ENCODE measurements at places on chromosomes 2 and 18.

GRCh38 chr2:189406586-189407233, 34.6 kb upstream of the WDR75 start:
- no peak for DNase-seq

DNA sequence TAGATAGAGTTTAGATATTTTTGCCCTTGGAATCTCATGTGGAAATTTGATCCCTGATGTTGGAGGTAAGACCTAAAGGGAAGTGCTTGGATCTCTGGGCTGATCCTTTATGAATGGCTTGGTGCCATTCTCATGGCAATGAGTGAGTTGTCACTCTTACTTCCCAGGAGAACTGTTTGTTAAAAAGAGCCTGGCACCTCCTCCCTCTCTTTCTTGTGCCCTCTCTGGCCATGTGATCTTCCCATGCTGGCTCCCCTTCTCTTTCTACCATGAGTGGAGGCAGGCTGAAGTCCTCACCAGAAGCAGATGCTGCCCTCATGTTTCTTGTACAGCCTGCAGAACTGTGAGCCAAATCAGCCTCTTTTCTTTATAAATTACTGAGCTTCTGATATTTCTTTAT, 276.9 kb downstream of the ZNF804A start:
- DNase-seq: no peak

DNA sequence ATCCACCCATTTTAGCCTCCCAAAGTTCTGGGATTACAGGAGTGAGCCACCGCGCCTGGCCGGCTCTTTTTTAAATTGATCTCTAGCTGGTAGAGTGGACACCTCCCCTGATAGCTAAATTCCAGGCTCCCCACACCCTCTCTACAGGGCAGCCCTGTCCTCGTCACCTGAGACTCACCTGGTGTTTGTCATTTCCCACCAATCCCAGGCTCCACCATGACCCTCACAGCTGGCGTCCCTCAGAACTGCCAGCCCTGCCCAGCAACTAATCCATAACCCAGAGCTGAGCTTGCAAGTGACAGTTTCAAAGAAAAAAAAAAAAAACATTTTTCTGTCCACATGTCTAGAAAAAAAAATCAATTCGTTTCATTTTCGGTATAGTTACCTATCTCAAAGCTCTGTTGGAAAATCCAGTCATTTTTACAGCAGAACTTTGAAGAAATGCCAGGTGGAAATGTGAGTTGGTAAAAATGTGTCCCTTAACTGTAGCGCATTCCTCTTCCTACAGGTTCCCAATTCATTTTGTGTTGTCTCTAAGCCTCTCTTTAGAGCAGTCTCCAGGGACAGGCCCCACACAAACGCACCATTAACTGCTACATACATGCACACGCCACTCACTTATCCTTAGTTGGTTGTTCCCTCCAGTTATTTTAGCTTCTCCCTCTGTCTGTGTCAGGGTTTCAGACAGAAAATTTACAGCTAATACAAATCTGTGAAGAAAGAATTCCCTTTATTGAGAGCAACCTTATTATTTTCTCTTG, 294.7 kb downstream of the FBXO15 start:
- DNase-seq: no peak

DNA sequence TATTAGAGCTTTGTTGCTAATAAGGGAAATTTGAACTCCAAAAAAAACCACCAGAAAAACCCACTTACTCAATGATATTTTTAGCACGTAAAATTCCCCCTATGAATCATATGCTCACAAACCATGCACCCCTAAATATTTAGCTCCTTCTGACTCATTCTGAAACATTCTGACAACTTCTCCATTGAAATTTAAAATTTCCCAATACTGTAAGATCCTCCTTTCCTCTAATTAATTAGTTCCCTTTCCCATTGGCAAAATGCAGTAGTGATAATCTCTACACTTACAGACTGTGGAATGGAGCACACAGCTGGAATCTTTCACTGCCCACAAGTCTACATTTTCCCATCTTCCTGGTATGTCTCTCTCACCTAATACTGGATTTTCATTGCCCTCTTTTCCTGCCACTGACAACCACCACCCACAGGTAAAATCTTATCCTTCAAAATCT, 215.8 kb upstream of the ACVR2A start:
- DNase-seq: no peak

DNA sequence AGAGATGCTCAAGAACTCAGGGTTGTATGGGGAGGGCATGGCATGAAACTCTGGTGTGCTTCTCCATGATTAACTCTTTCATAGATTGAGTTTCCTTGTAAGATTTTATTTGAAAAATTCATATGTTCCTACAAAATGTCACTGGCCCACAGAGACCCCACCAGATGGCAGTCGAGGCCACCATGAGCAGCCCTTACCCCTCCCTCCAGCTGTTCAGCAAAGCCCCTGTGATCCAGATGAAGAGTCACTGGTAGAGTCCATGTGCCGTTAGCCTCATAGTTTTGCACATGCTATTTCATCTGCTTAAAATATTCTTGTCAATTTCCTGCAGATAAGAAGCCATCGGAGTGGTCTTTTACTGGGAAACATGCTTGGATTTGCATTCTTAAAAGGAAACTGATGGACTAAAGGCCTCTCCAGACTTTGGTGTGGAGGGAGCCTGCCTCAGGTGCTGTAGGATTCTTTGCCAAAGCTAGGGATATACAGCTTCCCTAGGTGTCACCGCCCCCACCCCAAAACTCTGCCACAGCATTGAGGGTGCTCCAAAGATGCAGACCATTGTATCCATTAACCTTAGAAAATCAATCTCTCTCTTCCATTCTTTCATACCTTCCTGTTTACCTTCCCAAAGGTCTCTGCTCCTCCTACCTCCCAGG, 18.8 kb downstream of the ZNF385B start:
- peak; percentile 24 for DNase-seq

GRCh38 chr2:141641462-141641861, 489.4 kb downstream of the LRP1B start:
- DNase-seq: peak; percentile 7

- no peak for DNase-seq
Observed at GRCh38 chr2:221767106-221768012, 195.3 kb upstream of the EPHA4 start.

- peak; percentile 1 for DNase-seq
Observed at GRCh38 chr18:34947711-34948125, 93.5 kb upstream of the MAPRE2 start.

- DNase-seq: no peak
Observed at GRCh38 chr2:55391615-55392242, 27.9 kb downstream of the CCDC88A start.

DNA sequence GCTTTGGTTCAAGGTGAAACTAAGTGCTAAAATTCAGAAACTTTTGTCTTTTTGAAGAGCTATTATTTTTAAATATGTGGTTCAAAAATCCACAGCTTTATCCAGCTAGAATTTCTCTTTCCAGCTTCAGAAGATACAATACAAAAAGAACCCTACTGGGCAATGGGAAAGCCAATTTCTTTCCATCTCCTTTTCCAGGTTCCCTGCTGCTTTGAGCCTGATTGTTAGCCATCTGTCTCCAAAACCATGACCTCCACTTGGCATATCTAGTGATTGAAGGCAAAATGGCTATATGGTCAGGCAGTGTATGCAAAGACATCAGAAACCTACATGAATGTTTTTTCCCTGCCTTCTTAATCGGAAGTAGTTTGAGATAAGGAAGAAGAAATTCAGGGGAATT, 134.1 kb downstream of the KCNH7 start:
- no peak for DNase-seq

- peak; percentile 42 for DNase-seq
Observed at GRCh38 chr2:567865-568638, 109.2 kb downstream of the TMEM18 start.

GRCh38 chr2:108906403-108907077, 82.5 kb downstream of the EDAR start:
- no peak for DNase-seq

GRCh38 chr2:147198651-147199171, 646.1 kb upstream of the ACVR2A start:
- DNase-seq: no peak

GRCh38 chr2:234595829-234596228, 98.9 kb upstream of the ARL4C start:
- peak; percentile 17 for DNase-seq

DNA sequence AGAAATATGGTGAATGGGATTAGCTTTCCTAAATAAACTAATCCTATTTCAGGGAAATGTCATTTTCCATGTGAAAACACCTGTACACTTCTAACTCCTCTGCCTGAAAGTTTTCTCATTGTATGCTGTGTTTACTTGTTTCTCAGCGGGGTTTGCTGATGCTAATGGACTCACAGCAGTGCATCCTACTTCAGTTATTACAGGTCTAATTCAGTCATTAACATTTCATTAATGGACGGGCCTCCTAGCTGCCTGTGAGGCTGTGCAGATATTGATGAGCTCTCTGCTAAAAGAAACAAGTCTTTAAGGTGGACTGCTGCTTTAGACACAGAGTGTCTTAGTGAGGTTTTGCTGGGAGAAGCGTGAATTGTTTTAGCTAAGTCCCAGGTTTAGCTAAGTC, 1342.0 kb upstream of the ZEB2 start:
- no peak for DNase-seq

DNA sequence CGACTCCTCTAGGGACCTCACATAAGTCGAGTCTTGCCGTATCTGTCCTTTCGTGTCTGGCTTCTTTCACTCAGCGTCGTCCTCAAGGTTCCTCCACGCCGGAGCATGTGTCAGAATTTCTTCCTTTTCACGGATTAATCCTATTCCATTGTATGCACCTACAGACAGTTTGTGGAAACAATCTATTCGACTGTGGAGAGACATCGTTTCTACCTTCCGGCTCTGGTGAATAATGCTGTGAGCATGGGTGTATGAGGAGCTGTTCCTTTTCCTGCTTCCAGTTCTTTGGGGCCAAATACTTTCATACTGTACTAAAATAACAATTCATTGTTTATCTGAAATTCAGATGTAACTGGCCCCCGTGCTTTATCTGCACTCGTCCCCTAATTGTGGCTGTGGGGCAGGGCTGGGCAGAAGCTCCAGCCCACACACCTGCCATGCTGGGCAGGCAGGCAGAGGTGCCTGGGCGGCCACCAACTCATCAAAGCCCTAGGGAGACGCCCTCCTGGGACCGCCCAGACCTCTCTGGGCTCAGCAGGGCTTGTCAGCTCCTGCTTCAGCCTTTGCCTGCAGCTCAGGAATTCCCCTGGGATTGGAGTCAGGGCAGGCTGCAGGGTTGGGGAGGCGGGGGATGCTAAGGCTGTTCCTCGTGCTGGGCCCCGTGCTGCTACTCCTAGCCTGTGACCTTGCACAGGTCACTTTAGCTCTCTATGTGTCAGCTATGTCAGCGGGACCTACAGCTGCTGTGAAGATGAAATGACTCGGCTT, 14.5 kb downstream of the GPC1 start:
- DNase-seq: no peak

- DNase-seq: no peak
Observed at GRCh38 chr2:133092571-133092970, 422.6 kb upstream of the LYPD1 start.

DNA sequence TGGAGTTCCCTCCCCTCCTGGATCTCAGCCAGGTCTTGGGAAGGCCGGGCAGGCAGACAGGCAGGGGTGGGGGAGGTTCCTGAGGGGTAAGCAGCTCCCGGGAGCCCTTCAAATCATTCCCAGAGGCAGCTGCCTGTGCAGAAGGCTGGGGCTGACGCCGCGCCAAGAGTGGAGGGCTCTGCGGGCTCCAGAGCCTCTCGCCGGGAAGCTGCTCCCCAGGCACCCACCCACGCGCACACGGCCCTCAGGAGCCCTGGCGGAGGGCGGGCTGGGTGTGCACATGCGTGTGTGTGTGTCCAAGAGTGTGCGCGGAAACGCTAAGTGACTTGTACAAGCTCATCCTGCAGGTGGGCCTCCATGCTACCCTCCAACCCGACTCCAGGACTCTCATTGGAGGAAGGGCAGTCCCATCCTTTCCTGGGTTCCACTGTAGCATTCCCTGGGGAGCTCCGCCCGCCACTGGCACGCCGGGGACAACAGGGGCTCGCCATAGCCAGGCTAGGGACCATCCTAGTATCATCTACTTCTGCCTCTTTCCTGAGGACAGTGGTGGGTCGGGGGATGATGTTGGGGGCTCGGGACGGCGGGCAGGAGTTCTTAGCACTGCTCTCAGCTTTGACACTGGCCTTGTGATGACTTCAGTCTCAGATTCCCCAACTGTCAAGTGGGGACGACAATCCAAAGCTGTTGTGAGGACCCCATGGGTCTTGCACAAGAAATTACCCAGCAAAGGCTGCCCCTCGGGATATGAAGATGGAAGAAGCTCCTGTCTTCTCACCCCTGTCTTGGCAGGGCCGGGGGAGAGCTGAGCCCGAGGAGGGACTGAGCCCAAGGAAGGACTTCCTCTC, 50.3 kb downstream of the INHBB start:
- DNase-seq: no peak

DNA sequence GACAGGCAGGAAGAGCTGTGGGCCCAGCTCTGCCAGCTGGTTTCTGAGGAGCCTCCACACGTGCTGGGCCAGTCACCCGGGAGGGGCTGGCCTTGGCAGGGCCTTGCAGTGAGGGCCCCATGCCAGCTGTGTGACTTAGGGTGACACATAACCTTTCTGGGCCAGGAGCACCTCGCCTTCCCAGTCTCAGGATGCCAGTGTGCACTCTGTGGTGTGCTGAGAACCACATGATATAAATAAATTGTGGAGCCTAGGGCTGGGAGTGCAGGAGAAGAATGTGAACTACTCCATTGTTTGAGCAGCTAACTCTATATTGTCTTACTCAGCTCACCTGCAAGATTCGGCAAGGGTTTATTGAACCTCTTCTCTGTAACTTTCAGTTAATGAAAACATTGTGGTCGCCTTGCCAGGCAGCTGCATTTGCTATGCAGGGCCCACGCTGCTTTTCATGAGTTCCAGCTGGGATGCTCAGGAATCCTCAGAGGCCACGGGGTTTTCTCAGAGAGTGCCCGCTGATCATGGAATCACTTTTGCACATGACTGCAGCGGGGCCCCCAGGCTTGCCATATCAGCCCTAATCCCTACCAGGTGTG, 222.3 kb downstream of the SH3RF3 start:
- no peak for DNase-seq

DNA sequence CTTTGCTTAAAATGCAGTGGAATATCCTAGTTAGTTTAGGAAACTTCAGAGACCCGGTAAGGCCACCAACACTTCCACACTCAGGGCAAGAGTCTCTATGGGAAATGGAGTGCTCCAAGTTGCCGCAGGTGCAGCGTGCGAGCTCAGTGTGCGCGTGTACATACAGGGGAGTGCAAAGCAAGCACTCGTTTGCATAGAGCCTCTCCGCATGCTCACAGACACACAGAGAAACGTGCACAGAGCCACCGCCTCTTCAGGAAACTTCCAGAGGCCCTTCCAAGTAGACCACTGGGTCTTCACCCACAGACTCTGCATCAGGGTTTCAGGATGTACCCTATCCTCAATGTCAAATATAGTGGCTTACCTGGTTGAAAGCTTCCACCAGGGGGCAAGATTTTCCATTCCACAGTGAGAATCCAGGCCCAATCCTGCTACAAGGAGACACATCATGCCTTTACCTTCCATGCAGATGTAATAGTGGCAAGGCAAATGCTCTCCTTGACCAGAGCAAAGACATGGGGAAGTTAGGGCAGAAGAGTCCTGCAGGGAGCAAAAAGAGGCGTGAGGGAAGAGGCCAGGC, 513.0 kb upstream of the MYT1L start:
- DNase-seq: no peak
